GM06990 (cell line): ENCODE measurements at places on chromosomes 7 and 10.

DNA sequence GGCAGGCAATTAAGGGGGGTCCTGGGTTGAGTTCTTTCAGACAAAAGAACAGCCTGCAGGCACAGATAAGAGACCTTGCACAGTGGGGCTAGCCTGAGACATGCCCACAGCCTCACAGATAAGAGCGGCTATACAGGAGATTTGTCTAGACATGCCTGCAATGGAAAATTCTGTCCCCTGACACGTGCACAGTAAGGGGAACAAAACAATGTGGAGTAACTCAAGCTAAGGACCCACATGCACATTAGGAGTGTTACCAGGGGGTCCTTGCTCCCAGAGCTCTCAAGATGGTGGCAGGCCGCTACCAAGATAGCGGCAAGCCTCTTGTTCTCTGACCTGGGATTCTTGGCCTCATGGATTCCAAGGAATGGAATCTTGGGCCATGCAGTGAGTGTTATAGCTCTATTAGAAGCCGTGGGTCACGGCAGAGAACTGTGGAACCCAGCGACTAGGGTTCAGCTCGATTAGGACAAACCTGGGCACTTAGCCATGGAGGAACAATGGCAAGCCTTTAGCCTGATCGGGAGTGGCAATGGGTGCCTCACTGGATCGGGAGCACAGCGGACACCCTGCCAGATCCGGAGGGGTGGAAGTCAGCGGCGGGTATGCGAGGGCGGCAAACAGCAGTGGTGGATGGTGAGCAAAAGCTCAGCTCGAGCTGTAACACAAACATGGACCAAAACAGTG lies 196.9 kb downstream of the CCSER2 start:
- DNase-seq, result no peak

- no peak for DNase-seq
These were observed 84.8 kb upstream of the GRM3 start for GRCh38 chr7:86558680-86559501.

DNA sequence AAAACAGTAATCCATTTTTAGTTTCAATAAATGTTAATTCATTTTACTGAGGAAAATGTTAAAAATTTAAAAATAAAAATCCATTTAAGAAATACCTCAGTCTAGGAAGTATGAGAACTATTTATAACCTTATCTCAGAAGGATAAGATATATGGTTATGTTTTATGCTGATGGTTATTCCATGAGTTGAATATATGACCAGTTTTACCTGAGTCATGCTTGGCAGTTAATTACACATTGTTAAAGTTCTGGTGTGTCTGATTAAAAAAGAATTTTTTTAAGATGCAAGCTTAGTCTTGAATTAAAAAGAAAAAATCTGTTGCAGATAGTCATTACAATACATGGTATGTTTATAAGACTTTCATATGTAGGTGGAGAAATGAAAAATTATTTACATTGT lies 191.7 kb downstream of the ARL4A start:
- no peak for DNase-seq

- DNase-seq, result no peak
These were observed 285.4 kb upstream of the GLI3 start for GRCh38 chr7:42522227-42522991.

DNA sequence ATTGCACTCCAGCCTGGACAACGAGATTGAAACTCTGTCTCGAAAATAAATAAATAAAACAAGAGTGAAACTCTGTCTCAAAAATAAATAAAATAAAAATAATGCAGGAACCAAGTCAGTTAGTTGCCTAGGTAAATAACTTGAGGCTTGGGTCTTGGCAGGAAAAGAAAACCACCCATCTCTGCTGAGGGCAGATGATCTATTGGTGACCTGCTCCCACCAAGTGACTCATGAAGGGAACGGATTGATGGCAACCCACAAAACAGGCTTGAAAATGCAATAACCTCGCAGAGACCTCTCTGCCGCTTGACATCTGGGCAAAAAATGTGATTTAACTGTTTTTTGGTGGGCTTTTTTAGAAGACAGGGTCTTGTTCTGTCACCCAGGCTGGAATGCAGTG lies 86.6 kb downstream of the CALN1 start:
- no peak for DNase-seq

DNA sequence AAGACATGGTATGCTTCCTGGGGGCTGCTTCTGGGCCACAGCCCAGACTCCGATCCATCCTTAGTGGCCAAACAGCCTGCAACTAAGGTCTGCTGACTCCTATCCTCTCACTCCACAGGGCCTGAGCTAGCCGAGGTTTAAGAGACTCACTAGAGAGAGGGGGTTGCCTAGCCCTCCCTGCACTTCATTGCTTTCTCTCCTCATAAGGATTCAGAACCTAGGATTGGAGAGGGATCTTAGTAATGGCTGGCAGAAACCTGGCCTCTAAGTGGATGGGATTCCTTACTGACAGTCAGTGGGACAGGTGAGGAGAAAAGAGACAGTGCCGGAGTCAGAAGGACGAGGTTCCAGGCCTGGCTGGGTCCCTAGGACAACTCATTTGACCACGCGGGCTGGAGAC lies 8.2 kb upstream of the DDIT4 start:
- no peak for DNase-seq

DNA sequence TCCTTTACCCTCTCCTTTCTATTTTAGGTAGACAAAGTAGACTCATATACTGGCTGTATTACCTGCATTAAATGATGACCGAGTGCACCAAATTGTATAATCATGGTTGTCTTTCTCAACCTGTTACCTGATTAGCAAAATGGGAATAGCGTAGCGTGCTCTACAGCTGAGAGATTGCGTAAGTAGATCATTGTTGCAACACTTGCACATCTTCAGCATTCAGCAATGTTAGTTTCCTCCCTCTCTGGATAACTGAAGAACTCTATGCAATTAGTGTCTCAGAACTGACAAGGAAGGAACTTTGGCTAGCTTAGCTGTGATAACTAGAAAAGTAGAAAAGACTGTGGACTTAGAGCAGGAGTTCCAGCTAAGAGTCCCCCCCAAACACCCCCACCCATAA lies 787.4 kb downstream of the PHTF2 start:
- no peak for DNase-seq
